ENCODE measurements at places on chromosomes 4 and X.

- DNase-seq: no peak
Observed at GRCh38 chr4:145319751-145320150, 139.4 kb upstream of the OTUD4 start.

DNA sequence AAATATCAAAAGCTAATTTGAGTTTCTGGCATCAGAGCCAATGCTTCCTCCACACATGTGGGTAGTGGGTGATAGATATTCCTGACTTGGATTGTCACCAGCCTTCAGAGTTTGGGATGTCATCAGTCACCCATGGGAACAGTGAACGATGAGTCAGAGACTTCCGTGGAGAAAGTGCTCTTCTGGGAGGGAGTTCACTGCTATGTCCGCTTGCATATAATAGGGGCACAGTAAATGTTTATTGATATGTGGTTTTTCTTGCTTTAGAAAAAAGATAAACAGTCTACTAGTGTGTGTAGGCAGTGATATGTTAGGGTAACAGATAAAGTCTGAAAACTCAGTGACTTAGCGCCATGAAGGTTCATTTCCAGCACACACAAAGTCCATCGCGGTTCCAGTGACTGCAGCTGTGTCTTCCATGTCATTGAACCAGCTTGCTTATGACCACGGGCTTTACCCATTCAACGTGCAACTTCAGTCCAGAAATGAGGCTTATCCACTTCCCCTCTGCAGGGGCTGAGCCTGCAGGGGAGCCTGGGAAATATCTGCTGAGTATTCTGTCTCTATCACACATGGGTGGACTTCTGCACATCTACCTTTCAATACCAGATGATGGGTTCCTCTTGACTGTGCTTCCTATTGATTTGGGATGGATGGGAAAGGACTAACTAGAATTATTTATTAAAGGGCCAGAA lies 87.7 kb upstream of the WWC2 start:
- DNase-seq: no peak

DNA sequence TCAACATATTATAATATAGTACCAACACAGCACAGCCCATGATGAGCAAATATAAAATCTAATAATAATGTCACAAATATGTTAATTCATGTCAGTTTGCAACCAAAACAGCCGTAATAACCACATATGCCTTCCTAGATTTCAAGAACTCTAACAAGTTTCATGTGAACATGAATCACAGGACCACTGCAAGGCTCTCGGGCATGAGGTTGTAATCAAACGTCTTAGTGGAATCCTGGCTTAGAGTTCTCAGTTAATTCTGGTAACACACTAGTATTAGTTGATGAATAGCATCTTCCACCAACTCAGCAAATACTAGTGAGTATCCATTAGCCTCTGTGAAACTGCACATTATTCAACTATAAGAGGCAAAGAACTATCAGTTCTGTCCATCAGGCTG lies 379.3 kb upstream of the TENM3 start:
- DNase-seq: no peak

DNA sequence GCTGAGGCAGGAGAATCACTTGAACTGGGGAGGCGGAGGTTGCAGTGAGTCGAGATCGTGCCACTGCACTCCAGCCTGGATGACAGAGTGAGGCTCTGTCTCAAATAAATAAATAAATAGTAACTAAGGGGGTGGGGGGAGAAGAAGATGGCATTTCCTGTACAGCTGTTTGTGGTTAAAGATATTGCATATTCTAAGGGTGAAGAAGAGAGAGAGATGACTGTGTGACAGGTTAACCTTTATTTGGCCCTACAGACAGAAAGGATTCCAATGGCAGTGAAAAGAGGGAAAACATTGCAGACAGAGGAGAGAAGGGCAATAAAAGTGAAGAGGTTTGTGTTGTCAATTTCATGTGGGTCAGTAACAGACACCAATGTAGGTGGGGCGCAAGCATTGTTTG lies 9.4 kb downstream of the TASL start:
- peak; percentile 25 for DNase-seq

DNA sequence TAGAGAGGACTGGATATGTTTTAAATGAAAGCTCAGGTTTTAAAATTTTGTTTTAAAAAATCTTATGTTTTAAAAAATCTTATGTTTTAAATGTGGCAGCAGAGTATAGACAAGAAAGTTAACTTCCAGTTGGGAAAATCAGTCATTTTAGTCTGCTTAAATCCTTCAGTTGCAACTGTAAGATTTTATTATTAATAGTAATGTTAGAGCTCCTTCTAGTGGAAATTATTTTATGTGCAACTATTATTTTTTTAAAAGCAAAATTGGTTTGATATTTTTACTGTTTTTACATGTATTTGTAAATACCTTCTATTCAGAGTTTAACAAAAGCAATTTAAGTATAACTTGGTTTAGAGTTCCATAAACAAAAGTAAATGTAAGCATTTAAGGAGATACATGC lies 8.5 kb upstream of the NUDT6 start:
- DNase-seq: no peak

DNA sequence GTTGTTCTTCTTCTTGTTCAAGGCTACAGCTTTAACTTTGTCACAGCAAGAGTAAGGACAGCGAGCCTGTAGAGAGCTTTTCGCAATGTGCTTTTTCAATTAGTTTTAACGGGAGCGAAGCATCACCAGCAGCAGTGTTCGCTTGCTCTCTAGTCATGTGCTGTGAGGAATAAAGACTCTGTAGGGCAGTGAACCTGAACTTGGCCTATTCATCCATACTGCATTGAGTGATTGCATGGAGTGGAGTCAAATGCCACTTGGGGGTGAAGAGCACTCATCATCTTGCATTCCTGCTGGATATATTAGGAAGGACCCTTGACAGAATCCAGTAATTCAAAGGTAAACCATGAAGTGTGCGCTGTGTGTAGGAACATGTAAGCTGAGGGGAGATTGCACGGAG lies 240.0 kb downstream of the FRMPD4 start:
- DNase-seq: no peak

DNA sequence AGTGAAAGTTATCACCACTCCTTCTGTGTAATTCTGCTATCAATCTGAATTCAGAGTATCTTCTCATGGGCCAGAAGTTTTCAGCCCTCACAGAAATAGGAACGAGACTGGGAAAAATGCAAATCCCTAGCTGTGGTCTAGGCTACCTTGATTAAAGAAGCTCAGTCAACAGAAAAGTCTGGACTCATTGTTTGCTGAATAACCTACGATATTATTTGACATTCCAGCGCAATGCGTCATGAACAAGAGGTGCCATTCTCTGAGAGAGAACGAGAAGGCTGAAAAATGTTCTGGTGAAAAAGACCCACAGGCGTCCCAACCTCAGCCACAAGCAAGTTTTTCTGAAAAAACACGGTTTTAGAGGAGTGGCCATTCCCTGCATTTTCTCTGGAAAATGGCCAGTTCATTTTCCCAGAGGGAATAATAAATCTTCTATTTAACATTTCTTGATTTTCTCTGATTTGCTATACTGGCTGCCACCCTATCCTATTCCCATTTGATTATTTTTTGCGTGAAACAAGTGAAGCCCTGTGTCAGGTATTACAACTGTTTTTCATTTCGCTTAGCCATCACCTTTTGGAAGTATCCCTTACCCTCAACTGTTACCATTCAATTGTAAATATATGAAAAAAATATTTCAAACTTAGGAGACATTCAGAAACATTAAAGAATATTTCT lies 1117.6 kb upstream of the PRKX start:
- DNase-seq: no peak

DNA sequence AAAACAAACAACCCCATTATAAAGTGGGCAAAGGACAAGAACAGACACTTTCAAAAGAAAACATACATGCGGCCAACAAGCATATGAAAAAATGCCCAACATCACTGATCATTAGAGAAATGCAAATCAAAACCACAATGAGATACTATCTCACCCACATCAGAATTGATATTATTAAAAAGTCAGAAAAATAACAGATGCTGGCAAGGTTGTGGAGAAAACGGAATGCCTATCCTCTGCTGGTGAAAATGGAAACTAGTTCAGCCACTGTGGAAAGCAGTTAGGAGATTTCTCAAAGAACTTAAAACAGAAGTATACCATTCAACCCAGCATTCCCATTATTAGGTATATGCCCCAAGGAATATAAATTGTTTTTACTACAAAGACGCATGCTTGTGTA lies 112.5 kb downstream of the JADE1 start:
- DNase-seq: no peak

DNA sequence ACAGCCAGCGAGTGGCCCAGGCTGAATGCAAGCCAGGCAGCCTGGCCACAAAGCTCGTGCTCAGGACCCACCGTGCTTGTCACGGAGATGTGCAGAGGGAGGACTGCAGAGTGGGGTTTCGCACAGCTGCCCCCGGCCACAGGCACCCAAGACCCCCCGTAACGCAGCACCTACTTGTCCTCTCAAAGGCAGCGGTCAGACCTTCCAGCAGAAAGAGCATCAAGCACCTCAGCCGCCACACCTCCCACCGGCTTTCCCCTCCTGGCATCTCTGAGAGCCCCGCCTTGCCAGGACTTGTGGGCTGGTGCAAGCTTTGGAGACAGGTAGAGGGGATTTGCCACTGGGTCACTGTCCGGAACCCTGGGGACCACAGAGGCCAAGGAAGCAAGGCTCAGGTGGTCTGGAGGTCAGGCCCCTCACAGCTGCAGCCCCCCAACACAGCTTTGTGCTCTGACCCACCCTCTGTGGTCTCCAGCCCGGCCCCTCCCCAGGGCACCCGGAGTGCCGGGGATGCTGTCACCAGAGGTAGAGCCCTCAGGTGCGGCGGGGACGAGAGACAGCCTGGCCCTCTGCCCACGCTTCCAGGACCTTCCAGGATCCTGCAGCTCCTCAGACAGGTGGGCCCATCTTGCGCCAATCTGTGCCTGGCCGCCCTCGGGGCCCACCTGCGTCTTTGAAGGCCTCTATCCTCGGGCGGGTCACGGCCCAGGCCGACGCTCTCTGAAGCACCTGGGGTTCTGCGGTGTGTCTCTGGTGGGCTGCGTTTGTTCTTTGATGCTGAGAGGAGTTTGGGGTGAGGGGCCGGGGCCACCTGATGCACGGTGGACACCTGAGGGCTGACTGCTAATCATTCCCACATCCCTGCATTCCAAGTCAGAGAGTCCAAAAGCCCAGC lies 34.4 kb upstream of the HMX1 start:
- no peak for DNase-seq

DNA sequence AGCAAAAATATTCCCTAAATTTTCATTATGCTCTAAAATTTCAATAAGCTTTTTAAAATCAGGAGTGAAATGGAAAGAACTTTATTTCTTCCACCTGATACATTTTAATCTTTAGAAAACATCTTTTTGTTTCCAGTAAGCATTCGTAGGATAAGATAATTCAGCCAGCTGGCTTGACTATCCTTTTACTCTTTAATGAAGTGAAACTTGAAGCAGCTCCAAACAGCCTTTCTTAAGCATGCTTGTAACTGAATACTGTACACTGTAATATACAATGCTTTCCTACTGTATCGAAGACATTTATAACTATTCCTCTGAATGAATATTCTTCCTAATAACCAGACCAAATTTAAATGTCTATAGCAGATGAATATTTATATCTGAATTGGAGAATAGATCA lies 98.8 kb downstream of the KLHL4 start:
- no peak for DNase-seq

DNA sequence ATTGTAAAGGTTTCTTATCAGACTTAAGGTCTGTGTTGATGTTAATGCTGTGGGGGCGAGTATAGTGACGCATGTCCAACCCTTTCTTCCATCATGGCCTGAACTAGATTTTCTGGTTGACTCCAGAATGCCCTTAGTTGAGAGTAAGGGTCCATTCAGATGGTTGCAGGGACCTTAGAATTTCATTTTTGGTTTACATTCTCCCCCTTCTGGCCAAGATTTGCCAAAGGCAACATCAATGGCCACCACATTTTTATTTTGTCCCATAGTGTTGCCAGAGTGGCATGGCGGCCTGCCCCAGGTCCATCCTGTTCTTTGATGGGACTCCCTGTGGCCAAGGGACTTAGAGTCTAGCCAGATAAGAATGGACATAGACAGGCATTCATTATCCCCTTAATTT lies 368.5 kb downstream of the GPM6A start:
- no peak for DNase-seq

- DNase-seq: no peak
Observed at GRCh38 chr4:156660465-156660864, 311.1 kb downstream of the PDGFC start.

DNA sequence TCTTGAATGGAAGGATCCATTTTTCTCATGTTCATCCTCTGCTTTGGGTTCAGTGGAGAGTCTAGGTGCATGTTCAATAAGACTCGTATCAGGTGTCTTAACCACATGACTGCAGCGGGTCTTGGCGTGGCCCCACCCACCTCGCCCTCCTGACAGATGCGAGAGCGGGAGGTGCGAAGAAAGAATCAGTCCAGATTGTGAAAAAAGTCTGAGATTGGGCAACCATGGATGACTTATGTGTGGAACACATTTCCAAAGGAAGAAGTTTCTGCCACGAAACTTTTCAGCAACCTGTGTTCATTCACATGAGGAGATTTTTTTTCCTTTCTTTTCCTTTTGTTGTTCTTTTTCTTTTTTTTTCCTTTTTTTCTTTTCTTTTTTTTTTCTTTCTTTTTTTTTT lies 66.8 kb downstream of the NSD2 start:
- DNase-seq: no peak

GRCh38 chrX:122055979-122056715 lies 1008.7 kb downstream of the GLUD2 start:
- DNase-seq: no peak

- DNase-seq: no peak
Observed at GRCh38 chrX:18468599-18468998, 43.2 kb downstream of the CDKL5 start.

GRCh38 chr4:25743971-25744370 lies 88.3 kb downstream of the SLC34A2 start:
- no peak for DNase-seq

GRCh38 chr4:158527516-158527915 lies 5.8 kb downstream of the RXFP1 start:
- no peak for DNase-seq

GRCh38 chr4:38531141-38531727 lies 132.8 kb upstream of the KLF3 start:
- peak; percentile 2 for DNase-seq

- DNase-seq: no peak
Observed at GRCh38 chr4:128861856-128862518, 52.5 kb downstream of the JADE1 start.

DNA sequence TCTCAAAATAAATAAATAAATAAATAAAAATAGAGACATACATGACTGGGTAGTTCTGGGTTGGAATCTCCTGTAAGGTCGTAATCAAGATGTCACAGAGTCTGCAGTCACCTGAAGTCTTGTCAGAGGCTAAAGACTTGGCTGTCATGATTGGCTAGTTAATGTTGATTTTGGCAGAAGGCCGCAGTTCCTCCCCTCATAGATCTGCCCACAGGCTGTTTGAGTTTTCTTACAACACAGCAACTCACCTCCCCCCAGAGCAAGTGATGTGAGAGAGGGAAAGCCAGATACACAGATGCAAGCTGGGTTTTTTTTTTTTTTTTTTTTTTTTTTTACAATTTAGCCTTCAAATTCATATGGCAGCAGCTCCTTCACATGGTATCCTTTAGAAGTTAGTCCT lies 36.4 kb upstream of the BMPR1B start:
- DNase-seq: no peak

GRCh38 chr4:122898370-122899150 lies 23.8 kb downstream of the NUDT6 start:
- DNase-seq: peak; percentile 74

Data from skeletal muscle cell (primary cell).